Lower lobe of right lung (tissue), 2 donors: ENCODE measurements at places on chromosomes 16 and 17.

- H3K27me3 ChIP-seq = no peaks in the 10 kb centered on the region
- no peak overlapping the region for H3K27ac ChIP-seq
- no peak overlapping the region for H3K4me3 ChIP-seq
- H3K36me3 ChIP-seq = no peaks in the 10 kb centered on the region
- no peaks in the 10 kb centered on the region for H3K4me1 ChIP-seq
- no peak for DNase-seq
Observed at GRCh38 chr16:58243528-58244004, 45.7 kb upstream of the CSNK2A2 start.

- H3K4me1 ChIP-seq = no peaks in the 10 kb centered on the region
- DNase-seq = no peak
- no peak overlapping the region for H3K4me3 ChIP-seq
- peaks cover 12% of the 10 kb centered on the region for H3K27me3 ChIP-seq
- no peaks in the 10 kb centered on the region for H3K36me3 ChIP-seq
- no peak overlapping the region for H3K27ac ChIP-seq
Observed at GRCh38 chr17:41615454-41615853, 2.9 kb upstream of the KRT16 start.

GRCh38 chr16:75552951-75553350, 3.1 kb downstream of the TMEM231 start:
- H3K4me3 ChIP-seq = no peak overlapping the region
- H3K36me3 ChIP-seq = no peaks in the 10 kb centered on the region
- no peak for DNase-seq

GRCh38 chr17:871751-872519, 89.8 kb downstream of the MRM3 start:
- no peak for DNase-seq
- no peaks in the 10 kb centered on the region for H3K27me3 ChIP-seq
- peaks cover 22% of the 10 kb centered on the region for H3K4me1 ChIP-seq
- no peak overlapping the region for H3K27ac ChIP-seq
- no peaks in the 10 kb centered on the region for H3K36me3 ChIP-seq

GRCh38 chr17:65227637-65228036, 90.5 kb downstream of the RGS9 start:
- H3K27me3 ChIP-seq = no peaks in the 10 kb centered on the region
- peaks cover 18% of the 10 kb centered on the region for H3K4me1 ChIP-seq
- no peak for DNase-seq
- no peak overlapping the region for H3K4me3 ChIP-seq

- no peak for DNase-seq
- no peaks in the 10 kb centered on the region for H3K27me3 ChIP-seq
- no peak overlapping the region for H3K27ac ChIP-seq
- peaks cover 88% of the 10 kb centered on the region for H3K36me3 ChIP-seq
- no peak overlapping the region for H3K4me3 ChIP-seq
- H3K4me1 ChIP-seq = no peaks in the 10 kb centered on the region
Observed at GRCh38 chr16:3510416-3510815, 9.6 kb downstream of the CLUAP1 start.

DNA sequence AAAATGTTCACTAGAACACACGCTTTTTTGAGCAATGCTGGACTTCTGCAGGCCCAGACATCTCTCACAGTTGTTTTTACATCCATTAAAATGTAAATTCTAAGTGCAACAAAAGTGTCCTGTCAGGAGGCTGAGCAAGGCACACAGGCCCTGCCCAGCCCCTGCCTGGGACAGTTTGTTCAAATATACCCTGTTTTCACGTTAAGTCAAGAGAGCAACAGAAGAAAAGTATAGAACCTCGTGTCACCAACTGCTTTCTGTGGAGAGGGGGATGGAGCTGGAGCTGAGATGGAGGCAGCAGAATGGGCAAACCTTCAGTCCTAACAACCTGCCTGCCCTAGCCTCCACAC, 4.3 kb upstream of the HOXB2 start:
- peaks cover 24% of the 10 kb centered on the region for H3K4me1 ChIP-seq
- H3K36me3 ChIP-seq = no peaks in the 10 kb centered on the region
- H3K4me3 ChIP-seq = no peak overlapping the region
